ENCODE measurements at places on chromosomes 3 and 15. TPM values are rescaled to one million over a fixed set of nuclear protein-coding genes. Genes with fewer than 3 reads are reported as not detected.

GRCh38 chr3:57088503-57088902 lies 28.0 kb downstream of the SPATA12 start:
- H3K4me3 ChIP-seq: no peak overlapping the region
- H3K4me1 ChIP-seq: no peaks in the 10 kb centered on the region
- H3K27me3 ChIP-seq: no peaks in the 10 kb centered on the region
- H3K36me3 ChIP-seq: no peaks in the 10 kb centered on the region

GRCh38 chr3:8500989-8501370 lies 643 bp upstream of the LMCD1 start:
- peak overlapping the region; percentile 51 for H3K4me3 ChIP-seq
- no peaks in the 10 kb centered on the region for H3K27me3 ChIP-seq
- H3K36me3 ChIP-seq: no peaks in the 10 kb centered on the region

- DNase-seq: no peak
- H3K27me3 ChIP-seq: no peaks in the 10 kb centered on the region
- H3K4me3 ChIP-seq: no peak overlapping the region
- no peak overlapping the region for H3K27ac ChIP-seq
- H3K36me3 ChIP-seq: no peaks in the 10 kb centered on the region
Measured at GRCh38 chr15:79724804-79725203, 172.0 kb downstream of the MTHFS start.

DNA sequence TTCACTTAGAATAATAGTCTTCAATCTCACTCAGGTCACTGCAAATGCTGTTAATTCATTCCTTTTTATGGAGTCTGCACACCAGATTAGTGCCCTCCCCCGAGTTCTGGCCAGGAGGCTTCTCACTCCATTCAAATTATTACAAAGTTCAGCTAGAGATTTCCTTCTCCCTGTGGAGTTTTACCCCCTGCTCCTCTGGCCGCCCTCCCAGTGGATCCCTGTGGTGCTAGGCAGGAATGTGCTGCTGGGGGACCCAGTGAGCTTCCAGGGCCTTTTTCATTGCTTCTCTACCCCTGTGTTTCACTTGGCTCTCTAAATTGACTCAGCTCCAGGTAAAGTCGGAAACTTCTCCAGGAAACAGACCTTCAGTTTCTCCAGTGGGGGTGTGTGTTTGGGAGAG lies 42.7 kb upstream of the CD200R1L start:
- no peak overlapping the region for H3K27ac ChIP-seq
- H3K36me3 ChIP-seq: no peaks in the 10 kb centered on the region
- no peaks in the 10 kb centered on the region for H3K27me3 ChIP-seq
- H3K4me1 ChIP-seq: no peaks in the 10 kb centered on the region

The MYEF2 gene
- total RNA-seq: 22.3 TPM

The GP9 gene
- not detected for total RNA-seq

GRCh38 chr3:50390508-50391224 lies 31.3 kb upstream of the TMEM115 start:
- H3K36me3 ChIP-seq: no peaks in the 10 kb centered on the region
- H3K27me3 ChIP-seq: no peaks in the 10 kb centered on the region
- peak; percentile 26 for DNase-seq
- H3K27ac ChIP-seq: no peak overlapping the region
- no peaks in the 10 kb centered on the region for H3K4me1 ChIP-seq

- no peak overlapping the region for H3K4me3 ChIP-seq
- no peaks in the 10 kb centered on the region for H3K4me1 ChIP-seq
- peak; percentile 8 for DNase-seq
Measured at GRCh38 chr3:195071916-195072820, 198.8 kb downstream of the XXYLT1 start.

DNA sequence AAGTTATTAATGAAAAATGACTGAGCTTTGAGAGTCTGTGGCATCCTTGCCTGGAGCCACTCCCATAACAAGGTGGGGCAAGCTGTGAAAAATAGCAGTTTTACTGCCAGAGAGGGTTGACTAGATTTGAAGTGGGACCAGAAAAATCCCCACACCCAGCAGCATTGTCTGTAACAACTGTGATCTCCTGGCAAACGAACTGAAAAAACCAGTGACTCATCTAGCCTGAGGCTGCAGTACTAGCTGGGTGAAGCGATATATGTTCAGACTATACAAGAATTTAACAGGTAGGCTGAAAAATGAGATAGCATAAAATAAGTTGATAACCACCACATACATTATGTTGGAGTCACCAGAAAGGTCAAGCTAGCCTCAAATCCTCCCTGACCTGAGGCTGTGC lies 64.0 kb downstream of the DPH6 start:
- no peaks in the 10 kb centered on the region for H3K27me3 ChIP-seq
- H3K4me1 ChIP-seq: peaks cover 5% of the 10 kb centered on the region
- no peak overlapping the region for H3K4me3 ChIP-seq
- H3K27ac ChIP-seq: no peak overlapping the region
- no peak for DNase-seq

The ADCY5 gene
- 21.1 TPM for total RNA-seq

The ARHGEF26 gene
- total RNA-seq: 16.2 TPM

- H3K4me3 ChIP-seq: no peak overlapping the region
- no peaks in the 10 kb centered on the region for H3K27me3 ChIP-seq
- no peak overlapping the region for H3K27ac ChIP-seq
- H3K4me1 ChIP-seq: no peaks in the 10 kb centered on the region
- H3K36me3 ChIP-seq: no peaks in the 10 kb centered on the region
Measured at GRCh38 chr15:66108483-66109265, 144.9 kb downstream of the MEGF11 start.

GRCh38 chr15:31216215-31216911 lies 110.3 kb upstream of the KLF13 start:
- H3K36me3 ChIP-seq: no peaks in the 10 kb centered on the region
- DNase-seq: peak; percentile 84
- H3K27me3 ChIP-seq: no peaks in the 10 kb centered on the region
- peaks cover 6% of the 10 kb centered on the region for H3K4me1 ChIP-seq
- H3K27ac ChIP-seq: peak overlapping the region; percentile 90
- H3K4me3 ChIP-seq: peak overlapping the region; percentile 59

GRCh38 chr3:127102587-127102986 lies 90.3 kb upstream of the PRR23E start:
- H3K27ac ChIP-seq: no peak overlapping the region
- no peaks in the 10 kb centered on the region for H3K4me1 ChIP-seq
- no peaks in the 10 kb centered on the region for H3K27me3 ChIP-seq
- no peaks in the 10 kb centered on the region for H3K36me3 ChIP-seq
- no peak for DNase-seq

The C2CD4B gene
- total RNA-seq: not detected

DNA sequence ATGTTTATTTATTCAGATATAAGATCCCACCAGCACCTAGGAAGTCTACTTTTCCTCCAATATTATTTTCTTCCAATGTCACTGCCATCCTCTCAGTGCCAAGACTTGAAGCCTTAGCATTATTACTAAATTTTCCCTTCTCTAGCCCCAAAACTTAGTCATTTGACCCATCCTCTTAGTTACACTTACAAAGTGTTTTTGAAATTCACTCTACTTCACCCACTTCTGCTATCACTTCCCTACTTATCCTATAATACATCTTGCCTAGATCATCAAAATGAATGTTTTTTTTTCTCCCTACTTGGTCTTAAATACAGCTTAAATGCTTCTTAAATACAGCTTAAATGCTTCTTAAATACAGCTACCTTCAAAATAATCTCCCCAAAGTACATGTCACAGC lies 376.6 kb downstream of the RSL24D1 start:
- H3K4me1 ChIP-seq: no peaks in the 10 kb centered on the region
- no peaks in the 10 kb centered on the region for H3K27me3 ChIP-seq
- H3K4me3 ChIP-seq: no peak overlapping the region
- DNase-seq: no peak
- no peak overlapping the region for H3K27ac ChIP-seq
- H3K36me3 ChIP-seq: no peaks in the 10 kb centered on the region

DNA sequence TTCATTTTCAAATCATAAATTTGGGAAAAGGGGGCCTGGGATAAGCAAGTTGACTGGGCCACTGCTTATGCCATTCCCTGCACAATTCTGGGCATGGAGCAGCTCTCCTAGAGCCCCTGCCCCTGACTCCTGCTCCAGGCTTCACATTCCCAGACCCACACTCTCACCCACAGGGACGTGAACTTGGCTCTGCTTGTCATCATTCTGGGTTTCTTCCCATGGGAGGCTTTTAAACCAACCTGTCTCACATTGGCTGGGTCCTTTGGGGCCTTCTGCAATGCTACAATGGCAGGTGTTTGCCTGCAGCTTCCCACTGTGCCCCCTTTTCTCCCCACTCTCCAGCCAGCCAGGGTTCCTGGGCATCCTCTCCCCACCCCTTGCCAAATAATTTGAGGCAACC lies 49.1 kb downstream of the CYP19A1 start:
- H3K36me3 ChIP-seq: no peaks in the 10 kb centered on the region
- no peak overlapping the region for H3K4me3 ChIP-seq
- no peaks in the 10 kb centered on the region for H3K4me1 ChIP-seq
- DNase-seq: no peak
- H3K27ac ChIP-seq: no peak overlapping the region
- H3K27me3 ChIP-seq: no peaks in the 10 kb centered on the region

The PBRM1 gene
- 152 TPM for total RNA-seq

DNA sequence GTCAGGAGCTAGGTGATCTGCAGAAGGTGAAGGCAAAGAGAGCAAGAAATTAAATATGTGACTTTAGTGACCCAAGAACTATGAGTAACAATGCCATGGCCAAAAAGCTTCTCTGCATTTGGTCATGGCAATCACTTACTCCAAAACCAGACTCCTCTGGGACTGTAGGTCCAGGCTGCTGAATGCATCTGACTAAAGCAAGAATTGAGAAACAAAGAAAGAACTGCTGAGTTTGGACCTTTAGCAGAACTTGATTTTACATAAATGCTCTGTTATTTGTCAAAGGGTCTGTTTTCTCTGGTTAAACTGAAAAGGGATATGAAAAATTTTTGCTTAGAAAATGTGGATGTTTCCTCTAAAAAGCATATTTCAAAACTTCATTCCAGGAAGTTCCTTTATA lies 1102.2 kb downstream of the IGSF11 start:
- H3K4me3 ChIP-seq: no peak overlapping the region
- no peaks in the 10 kb centered on the region for H3K27me3 ChIP-seq
- no peaks in the 10 kb centered on the region for H3K36me3 ChIP-seq

DNA sequence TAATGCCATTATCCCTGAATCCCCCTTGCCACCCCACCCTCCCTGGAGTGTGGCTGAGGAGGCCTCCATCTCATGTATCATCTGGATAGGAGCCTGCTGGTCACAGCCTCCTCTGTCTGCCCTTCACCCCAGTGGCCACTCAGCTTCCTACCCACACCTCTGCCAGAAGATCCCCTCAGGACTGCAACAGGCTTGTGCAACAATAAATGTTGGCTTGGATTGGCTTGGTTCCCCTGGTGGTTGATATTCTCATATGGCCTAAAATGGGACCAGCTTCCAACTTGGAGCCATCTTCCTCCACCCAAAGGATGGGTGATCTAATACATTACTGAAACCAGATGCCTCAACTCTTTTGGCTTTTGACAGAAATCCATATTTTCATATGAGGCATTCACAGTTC lies 34.9 kb downstream of the VIPR1 start:
- no peaks in the 10 kb centered on the region for H3K36me3 ChIP-seq
- no peak overlapping the region for H3K27ac ChIP-seq
- no peak for DNase-seq
- no peaks in the 10 kb centered on the region for H3K4me1 ChIP-seq
- H3K4me3 ChIP-seq: no peak overlapping the region
- H3K27me3 ChIP-seq: no peaks in the 10 kb centered on the region

The GHSR gene
- not detected for total RNA-seq

Data from uterus (tissue), 4 donors.